ENCODE measurements at places on chromosomes 12 and 14. TPM values are rescaled to one million over a fixed set of nuclear protein-coding genes. Genes with fewer than 3 reads are reported as not detected.

DNA sequence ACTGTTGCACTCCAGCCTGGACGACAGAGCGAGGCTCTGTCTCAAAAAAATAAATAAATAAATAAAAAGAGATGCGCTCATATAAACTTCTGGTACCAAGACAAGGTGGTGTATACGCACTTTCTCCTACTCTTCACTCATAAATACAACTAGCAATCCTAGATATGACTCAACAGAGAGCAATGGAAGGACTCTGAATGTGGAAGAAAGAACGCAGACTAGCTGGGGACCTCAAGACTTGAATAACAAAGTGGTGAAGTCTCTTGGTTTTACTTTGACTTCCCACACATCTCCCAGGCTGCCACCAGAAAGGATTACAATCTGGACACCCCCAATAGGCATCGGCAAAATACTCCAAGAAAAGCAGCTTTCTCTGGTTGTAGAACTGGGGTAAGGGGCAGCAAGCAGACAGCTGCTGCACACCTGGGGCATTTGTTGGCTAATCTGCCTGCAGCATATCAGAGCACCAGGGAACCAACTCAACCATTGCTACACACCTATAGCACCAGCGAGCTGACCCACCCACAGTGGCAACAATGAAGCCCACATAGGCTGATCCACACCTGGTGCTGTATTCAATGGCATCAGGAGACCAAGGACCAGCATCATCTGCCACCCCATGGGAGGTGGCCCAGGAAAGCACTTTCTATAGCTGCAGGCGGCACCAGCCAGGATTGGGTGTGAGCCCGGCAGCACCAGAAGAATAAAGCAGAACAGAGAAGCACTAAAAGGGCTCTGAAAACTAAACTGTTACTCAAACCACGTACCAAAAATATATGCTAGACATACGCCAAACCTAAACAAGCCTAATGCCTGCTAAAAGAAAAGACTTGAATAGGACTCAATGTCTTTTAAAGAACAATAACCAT is 1231.7 kb upstream of the TMEM132C start:
- no peak for DNase-seq

- no peak for DNase-seq
Observed at GRCh38 chr12:102602521-102602920, 122.2 kb upstream of the IGF1 start.

- no peak for DNase-seq
Observed at GRCh38 chr12:29547151-29547632, 49.7 kb upstream of the OVCH1 start.

GRCh38 chr12:116366456-116366776 is 88.9 kb upstream of the MED13L start:
- peak; percentile 37 for DNase-seq

DNA sequence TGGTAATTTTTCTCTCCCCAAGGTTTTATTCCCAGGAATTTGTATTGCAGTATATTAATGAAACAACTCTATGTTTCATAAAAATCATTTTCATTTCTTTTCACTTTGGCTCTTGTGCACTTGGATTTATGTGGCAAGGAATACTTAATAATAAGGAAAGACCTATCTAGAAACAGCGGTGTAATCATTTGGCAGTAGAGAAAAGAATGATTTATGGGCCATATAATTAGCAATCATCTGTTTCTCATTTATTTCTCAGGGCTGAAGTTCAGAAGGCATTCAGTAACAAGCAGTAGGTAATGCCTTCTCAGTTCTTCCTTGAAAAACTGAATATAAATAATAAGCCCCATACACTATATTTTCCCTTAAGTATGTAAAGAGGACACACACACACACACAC is 172.6 kb downstream of the ANO4 start:
- DNase-seq = no peak

DNA sequence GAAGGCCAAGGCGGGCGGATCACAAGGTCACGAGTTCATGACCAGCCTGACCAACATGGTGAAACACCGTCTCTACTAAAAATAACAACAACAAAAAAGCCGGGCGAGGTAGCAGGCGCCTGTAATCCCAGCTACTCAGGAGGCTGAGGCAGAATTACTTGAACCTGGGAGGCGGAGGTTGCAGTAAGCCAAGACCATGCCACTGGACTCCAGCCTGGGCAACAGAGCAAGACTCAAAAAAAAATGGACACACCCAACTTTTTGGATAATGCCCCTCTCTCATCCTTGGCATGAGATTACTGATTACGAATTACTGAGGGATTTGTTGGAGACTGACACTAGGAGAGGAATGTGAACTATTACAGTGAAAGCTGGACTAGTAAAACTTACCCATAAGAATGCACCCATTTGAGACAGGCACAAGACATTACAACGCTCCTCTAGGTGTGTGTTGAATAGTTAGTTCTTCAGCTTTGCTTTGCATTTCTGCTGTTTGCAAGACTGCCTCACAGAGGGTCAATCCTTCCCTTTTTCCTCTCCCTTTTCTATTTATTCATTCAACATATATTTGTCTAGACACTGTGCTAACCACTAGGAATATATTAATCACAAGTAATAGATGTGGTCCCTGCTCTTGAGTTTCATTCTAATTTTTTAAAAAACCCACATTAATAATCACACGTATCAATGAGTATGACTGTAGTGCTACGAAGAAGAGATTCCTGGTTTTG is 46.0 kb upstream of the OR5AU1 start:
- DNase-seq = no peak

- no peak for DNase-seq
Observed at GRCh38 chr12:105930557-105931503, 207.9 kb downstream of the NUAK1 start.

DNA sequence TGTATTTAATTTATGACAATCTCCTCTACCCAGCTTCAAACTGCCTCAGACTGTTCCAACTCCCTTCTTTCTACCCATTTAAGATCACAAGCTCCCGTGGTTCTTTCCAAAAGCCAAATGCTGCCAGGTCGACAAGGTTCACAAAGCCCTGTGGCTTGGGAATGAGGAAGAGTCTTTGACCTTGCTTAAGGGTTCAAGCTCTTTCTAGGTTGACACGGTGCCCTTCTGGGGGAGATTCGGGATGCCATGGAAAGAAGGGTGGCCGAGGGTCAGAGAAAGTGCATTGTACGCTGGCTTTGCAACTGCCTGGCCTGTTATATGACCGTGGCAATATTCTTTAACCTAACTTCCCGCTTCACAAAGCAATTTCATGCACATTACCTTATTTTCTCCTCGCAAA is 239.3 kb downstream of the ANO2 start:
- no peak for DNase-seq

- no peak for DNase-seq
Observed at GRCh38 chr12:71161591-71161990, 3.8 kb upstream of the TSPAN8 start.

DNA sequence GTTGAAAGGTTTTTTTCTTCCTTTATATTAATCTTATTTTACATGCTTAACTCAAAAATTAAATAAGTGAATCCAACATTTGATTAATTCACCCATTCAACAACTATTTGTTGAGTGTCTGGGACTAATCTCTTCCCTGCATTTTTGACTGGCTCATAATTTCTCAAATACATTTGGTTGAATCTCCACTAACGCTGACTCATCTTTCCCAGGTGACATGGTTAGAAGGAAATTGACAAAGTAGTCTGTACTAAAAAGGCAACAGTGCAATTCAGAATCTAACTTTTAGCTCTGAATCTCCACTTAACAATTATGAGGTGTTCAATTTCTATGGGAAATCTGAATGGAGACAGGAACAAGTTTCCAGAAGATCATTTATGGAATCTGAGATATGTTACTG is 88.9 kb downstream of the LIN7A start:
- DNase-seq = no peak

- no peak for DNase-seq
Observed at GRCh38 chr14:104665657-104666522, 23.5 kb upstream of the INF2 start.

DNA sequence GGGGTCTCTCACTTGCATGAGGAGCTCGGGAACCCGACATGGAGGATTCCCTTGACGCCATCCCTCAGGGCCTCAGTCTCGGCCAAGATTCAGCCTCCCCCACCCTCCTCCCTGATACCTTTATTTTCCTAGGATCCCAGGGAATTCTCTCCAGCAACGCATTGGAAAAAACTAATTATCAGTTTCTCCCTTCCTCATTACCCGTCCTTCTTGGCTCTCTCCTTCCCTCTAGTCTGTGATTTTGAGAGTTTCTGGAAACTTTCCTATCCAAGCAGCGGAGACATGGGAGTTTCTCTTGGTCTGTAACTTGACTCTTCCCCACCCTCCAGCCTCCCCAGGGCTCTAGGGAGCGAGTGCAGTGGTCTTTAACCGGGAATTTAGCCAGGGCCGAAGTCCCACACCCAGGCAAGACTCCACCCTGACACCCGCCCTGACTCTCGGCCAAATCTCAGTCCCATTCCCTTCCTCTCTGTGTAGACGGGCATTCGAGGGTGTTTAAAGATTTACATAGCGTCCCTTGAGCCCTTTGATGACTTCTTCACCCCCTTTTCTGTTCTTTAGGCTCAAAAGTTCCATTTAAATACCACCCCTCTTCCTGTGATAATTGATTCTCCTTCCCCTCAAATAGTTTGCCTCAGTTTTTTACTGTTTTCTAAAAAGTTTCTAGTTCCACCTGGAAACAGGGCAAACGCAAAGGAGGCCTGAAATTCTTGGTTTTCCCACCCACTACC is 6.7 kb downstream of the HOXC5 start:
- DNase-seq = no peak

DNA sequence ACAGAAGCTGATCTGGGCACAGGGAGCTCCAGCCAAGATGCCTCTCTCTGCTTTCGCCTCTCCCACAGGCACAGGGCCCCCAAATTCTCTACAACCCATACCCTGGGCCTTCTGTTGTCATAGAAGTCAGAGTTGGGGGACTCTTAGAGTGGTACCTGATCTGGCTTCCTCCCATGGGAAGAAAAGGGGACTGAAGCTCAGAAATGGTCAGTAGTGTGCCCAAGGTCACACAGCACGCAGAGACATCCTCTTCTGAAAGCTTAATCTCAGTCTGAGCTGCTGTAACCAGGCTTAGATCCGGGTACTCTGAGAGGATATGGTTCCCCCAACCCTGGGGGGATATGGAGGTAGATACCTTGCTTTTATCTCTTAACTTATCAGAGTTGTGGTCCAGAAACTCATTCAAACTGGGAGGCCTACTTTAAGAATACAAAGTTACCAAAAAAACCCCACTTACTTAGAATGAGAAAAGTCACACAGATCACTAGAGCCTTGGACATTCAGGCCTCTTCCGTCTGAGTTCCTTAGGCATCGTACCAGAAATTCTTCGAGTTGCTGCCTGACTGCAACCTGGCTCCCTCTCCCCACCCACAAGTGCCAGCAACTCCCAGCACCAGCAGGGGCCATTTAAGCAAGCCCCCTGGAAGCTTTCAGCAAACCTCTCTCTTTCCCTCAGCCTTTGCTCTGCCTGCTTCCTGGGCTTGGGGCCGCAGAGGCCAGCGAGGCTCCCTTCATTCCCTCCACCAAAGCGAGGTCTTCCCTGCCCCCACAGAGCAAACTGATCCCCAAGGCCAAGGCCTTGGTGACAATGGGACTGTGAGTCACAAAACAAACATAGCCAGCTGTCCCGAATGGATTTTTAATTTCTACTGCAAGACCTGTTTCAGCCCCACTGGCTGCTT is 13.9 kb downstream of the KRT7 start:
- DNase-seq = peak; percentile 56

DNA sequence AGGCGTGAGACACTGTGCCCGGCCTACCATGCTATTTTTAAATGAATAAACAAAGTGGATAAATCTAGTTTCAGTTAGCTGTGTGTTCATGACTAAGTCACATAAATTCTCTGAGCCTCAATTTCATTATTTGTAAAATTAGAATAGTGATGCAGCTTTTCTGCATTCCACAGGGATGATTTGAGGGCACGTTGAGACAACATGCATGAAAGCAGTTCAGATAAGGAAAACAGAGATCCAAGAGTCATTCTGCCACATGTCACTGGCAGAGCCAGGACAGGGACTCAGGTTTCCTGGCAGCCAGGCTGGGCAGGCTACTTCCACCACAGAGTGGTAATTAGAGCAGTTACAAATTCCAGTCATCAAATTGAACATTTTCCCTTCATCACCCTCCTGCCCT is 2.9 kb upstream of the PPP4R4 start:
- peak; percentile 44 for DNase-seq

Gene CCDC196
- not detected for total RNA-seq

Gene CEP170B
- total RNA-seq = 4.5 TPM

Gene KCNC2
- not detected for total RNA-seq

Gene RNASE1
- 198 TPM for total RNA-seq

Gene MORN3
- total RNA-seq = not detected
